NCI-H1436 (cell line): ENCODE measurements at places on chromosomes 2 and 18.

DNA sequence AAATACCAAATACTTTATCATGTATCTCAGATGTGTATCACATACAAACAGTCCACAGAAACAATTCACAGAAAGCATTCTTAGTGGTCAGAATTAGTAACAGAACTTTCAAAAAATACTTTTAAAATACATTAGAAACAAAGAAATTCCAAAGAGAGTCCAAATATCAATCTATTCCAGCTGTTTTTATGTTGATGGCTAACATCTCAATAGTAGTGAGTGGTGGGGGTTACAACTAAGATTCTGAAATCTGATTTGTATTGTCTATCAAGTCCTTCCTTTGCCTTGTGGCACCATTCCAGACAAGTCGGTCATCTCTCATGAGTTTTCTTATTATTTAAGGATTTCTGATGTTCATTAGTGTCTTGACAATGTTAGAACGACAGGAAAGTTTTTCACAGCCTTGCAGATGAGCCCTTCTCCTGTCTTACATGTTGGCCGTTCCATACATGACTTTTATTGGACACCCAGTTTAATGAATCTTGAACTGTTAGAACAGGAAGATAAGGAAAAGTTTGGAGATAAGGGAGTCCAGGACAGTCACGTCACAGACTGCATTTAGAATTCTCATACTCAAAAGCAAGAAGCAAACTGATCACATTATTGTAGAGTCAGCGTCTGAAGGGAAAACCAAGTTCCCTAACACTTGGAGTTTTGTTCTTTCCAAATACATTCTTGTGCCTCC, 410.3 kb downstream of the PID1 start:
- DNase-seq: no peak

- peak; percentile 29 for DNase-seq
Measured at GRCh38 chr2:172704072-172704936, 31.3 kb upstream of the RAPGEF4 start.

- DNase-seq: no peak
Measured at GRCh38 chr2:173150963-173151362, 75.3 kb downstream of the MAP3K20 start.

DNA sequence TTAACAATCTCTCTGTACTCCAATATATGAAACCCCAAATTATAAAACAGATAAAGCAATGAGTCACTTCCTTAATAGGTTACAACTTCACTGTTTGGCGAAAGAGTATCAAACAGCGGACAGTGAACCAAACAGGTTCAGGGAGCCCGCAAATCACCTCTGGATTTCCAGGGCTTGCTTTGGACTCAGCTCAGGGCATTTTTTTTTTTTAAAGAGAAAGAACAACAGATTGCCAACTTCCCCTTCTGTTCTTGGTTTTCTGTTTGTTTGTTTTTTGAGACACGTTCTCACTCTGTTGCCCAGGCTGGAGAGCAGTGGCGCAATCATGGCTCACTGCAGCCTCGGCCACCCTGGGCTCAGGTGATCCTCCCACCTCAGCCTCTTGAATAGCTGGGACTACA, 52.7 kb downstream of the ABCB11 start:
- DNase-seq: no peak

- no peak for DNase-seq
Measured at GRCh38 chr18:74256190-74256589, 35.6 kb downstream of the CYB5A start.

GRCh38 chr2:181058378-181059269, 78.2 kb downstream of the UBE2E3 start:
- no peak for DNase-seq

DNA sequence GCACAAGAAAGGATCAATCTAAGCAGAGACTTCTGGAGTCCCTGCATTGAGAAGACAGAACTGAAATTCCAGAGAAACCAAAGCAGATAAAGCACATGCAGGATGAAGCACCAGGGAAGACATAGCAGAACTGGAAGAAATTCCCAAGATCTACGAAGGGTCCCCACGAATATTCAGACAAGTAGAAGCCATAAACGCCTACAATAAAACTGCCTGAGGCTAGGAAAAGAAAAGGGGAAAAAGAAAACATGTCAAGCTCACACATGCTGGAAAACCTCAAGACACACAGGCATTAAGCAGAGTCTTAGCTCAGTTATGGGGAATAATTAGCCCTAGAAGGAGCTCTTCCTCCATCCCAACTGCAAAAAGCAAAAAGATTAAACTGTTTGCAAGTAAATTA, 171.2 kb downstream of the NBAS start:
- no peak for DNase-seq

- no peak for DNase-seq
Measured at GRCh38 chr18:26082475-26082874, 7.9 kb downstream of the SS18 start.

DNA sequence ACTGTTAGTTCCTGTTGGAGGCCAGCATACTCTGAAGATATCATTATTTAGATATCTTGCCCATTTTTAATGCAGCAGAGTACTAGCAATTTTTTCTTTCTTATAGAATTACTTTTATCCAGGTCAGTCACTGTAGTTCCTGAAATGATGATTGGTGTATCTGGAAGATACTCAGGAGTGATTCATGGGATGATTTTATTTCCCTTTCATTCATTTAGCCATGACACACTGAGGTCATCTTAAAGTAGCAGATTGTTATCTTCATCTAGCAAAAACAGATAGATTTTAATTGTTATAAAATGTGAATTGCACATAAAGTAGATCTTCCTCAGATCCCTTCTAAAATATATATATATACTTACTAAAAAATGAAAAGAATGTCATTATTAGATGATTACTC, 109.1 kb downstream of the PIK3C3 start:
- DNase-seq: no peak

DNA sequence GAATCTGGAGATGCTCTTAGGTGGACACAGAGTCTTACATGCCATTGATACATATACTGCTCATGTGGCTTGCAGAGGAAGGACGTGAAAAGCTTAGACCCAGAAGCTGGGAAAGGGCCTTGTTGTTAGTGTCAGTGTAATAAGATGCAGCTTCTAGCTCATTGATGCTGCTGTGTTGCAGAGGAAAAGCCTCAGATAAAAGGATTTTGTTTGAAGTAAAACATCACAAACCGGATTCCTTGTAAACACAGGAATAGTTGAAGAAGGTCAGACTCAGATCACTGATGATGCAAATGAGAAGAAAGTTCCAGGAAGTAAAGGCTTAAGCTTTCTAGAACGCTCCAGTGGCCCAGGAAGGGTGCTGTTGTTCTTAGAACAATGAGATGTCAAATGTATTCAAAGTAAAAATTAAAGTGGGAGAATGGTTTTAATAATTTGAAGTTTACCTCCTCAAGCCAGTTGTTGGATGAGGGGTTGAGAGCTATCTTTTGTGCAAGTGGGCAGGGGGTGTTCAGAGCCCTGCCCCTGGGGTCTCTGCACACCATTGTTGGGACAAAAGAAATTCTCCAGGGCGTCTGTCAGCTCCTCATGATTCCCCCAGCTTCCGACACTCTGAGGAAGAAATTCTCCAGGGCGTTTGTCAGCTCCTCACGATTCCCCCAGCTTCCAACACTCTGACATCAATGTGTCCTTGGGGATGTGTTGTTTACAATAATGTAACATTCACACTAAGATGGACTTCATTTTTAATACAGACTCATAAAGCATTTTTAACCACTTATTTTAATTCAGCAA, 61.3 kb upstream of the CHMP1B start:
- DNase-seq: no peak

DNA sequence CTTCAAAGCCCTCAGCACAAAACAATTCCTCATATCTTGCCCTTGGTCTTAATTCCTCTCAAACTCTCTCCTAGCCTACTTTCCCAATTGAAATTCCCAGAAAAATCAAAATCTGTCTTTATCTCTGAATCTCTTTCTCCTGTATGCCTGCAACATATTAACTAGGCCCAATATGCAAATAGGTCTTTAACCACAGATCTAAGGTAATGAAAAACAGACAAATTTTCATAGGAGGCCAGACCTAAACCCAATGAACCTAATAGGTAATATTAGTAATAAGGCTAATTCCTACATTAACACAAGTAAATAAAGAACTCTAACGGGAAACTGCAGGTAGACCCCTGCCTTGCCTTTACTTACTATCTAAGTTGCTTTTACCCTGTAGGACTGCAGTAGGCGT, 41.4 kb downstream of the WDR33 start:
- DNase-seq: no peak

- no peak for DNase-seq
Measured at GRCh38 chr2:68250196-68250595, 2.1 kb downstream of the PPP3R1 start.
